ENCODE measurements at places on chromosomes 4 and X. TPM values are rescaled to one million over a fixed set of nuclear protein-coding genes. Genes with fewer than 3 reads are reported as not detected.

Gene CLTRN
- total RNA-seq, result not detected

Gene BMX
- not detected for total RNA-seq

Gene TMPRSS11F
- not detected for total RNA-seq

Gene ACOX3
- total RNA-seq, result 19.3 TPM

Gene SEPSECS
- 4.4 TPM for total RNA-seq

Gene CRLF2
- not detected for total RNA-seq

Data from pericardium fibroblast (primary cell).